ENCODE measurements at places on chromosomes 4 and X. TPM values are rescaled to one million over a fixed set of nuclear protein-coding genes. Genes with fewer than 3 reads are reported as not detected.

The SSX2 gene
- not detected for total RNA-seq

GRCh38 chr4:85222561-85222960 is 252.4 kb upstream of the ARHGAP24 start:
- no peak for DNase-seq

DNA sequence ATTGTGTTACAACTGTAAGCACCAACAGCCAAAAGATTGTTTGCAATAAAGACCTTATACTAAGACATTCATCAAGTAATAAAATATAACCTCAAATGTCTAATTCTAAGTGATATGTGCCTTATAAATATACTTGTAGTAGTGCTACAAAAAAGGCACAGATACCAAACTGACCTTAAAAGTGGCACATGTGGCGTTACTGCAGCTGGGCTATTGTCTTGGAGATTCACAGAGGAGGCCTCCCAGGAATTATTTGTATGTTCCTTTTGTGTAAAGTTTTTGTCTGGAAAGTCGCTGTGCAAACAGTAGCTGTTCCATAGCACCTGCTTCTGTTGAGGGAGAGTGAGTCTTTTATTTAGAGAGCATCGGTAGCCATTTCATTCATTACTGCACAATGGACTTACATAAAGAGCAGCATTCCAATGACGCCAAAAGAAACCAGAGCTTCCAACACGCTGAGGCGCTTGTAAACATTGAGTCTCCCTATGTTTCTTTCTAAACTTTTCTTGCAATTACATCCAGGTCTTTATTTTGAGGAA is 143.7 kb downstream of the RPA4 start:
- DNase-seq = no peak

- DNase-seq = no peak
Measured at GRCh38 chr4:97819294-97819693, 324.0 kb downstream of the STPG2 start.
